ENCODE measurements at places on chromosomes 13 and 19. TPM values are rescaled to one million over a fixed set of nuclear protein-coding genes. Genes with fewer than 3 reads are reported as not detected.

- no peaks in the 10 kb centered on the region for H3K27me3 ChIP-seq
- H3K36me3 ChIP-seq, result peaks cover 10% of the 10 kb centered on the region
- H3K4me3 ChIP-seq, result peak overlapping the region; percentile 77
- H3K4me1 ChIP-seq, result peaks cover 18% of the 10 kb centered on the region
- no peak for DNase-seq
Measured at GRCh38 chr19:45250216-45250831, 747 bp upstream of the MARK4 start.

GRCh38 chr13:18948664-18949488 is 232.7 kb downstream of the TUBA3C start:
- H3K4me3 ChIP-seq, result no peak overlapping the region
- H3K27me3 ChIP-seq, result no peaks in the 10 kb centered on the region
- no peak overlapping the region for H3K27ac ChIP-seq
- DNase-seq, result no peak
- H3K36me3 ChIP-seq, result no peaks in the 10 kb centered on the region

- no peak overlapping the region for H3K4me3 ChIP-seq
- DNase-seq, result no peak
- no peaks in the 10 kb centered on the region for H3K27me3 ChIP-seq
- no peaks in the 10 kb centered on the region for H3K4me1 ChIP-seq
- peaks cover 21% of the 10 kb centered on the region for H3K36me3 ChIP-seq
- H3K27ac ChIP-seq, result no peak overlapping the region
Measured at GRCh38 chr19:47505506-47505905, 9.4 kb downstream of the NAPA start.

DNA sequence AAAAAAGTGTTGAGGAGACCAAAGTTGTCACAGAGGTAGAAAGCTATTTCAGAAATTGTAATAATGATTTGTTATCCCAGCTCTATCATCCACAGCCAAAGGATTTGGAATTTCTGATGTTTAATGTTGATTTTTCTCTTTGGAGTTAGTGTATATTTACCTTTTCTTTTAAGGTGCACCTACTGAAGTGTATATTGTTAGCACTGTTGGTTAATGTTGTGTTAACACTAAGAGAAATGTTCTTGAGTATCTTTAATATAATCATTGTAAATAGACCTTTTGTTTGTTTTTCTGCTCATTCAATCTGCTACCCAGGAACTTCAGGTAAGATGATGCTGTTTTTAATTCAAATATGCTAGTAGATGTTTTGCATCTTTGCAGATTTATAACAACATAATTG is 57.5 kb downstream of the ZAR1L start:
- H3K4me1 ChIP-seq, result peaks cover 8% of the 10 kb centered on the region
- H3K27me3 ChIP-seq, result no peaks in the 10 kb centered on the region
- peaks cover 6% of the 10 kb centered on the region for H3K36me3 ChIP-seq

GRCh38 chr19:41930926-41931592 is 2.8 kb upstream of the ERFL start:
- DNase-seq, result no peak
- no peak overlapping the region for H3K27ac ChIP-seq
- H3K4me1 ChIP-seq, result peaks cover 12% of the 10 kb centered on the region
- H3K36me3 ChIP-seq, result no peaks in the 10 kb centered on the region
- H3K4me3 ChIP-seq, result no peak overlapping the region

GRCh38 chr13:95151942-95152587 is 149.2 kb downstream of the ABCC4 start:
- 0 out of 2 replicates have a peak, but pooled peaks cover 3% of the 10 kb centered on the region for H3K4me1 ChIP-seq
- H3K36me3 ChIP-seq, result peaks cover 16% of the 10 kb centered on the region
- no peaks in the 10 kb centered on the region for H3K27me3 ChIP-seq
- no peak overlapping the region for H3K4me3 ChIP-seq
- DNase-seq, result no peak

DNA sequence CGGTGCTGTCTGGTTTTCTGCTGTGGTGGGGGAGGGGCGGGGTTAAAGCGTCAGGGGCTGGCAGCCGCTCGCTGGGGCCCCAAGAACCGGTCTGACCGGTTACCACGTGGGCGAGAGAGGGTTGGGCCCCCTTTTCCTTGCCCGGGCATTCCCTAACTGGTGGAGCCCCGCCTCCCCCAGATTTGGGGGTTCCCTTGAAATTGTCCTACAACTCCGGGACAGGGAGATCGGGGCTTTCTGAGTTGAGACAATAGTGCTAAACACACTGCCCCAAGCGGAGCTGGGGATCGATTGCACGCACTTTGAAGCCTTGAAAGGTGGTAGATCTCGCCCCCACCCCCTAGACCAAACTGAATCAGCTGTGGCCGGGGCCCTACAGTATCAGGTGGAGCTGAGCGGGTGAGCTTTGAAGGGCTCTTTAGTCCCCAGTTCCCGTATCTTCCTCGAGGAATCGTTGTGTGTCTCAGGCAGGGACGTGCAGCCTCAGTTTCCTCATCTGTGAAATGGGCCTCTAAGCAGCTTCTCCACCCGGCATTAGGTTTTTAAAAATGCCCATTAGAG is 4.8 kb downstream of the IER2 start:
- peak overlapping the region; percentile 80 for H3K27ac ChIP-seq
- H3K4me1 ChIP-seq, result peaks cover 11% of the 10 kb centered on the region
- H3K27me3 ChIP-seq, result no peaks in the 10 kb centered on the region
- peak; percentile 65 for DNase-seq
- peak overlapping the region; percentile 82 for H3K4me3 ChIP-seq

The ZNF529 gene
- 6.8 TPM for total RNA-seq
